ENCODE measurements at places on chromosomes 5 and 9.

DNA sequence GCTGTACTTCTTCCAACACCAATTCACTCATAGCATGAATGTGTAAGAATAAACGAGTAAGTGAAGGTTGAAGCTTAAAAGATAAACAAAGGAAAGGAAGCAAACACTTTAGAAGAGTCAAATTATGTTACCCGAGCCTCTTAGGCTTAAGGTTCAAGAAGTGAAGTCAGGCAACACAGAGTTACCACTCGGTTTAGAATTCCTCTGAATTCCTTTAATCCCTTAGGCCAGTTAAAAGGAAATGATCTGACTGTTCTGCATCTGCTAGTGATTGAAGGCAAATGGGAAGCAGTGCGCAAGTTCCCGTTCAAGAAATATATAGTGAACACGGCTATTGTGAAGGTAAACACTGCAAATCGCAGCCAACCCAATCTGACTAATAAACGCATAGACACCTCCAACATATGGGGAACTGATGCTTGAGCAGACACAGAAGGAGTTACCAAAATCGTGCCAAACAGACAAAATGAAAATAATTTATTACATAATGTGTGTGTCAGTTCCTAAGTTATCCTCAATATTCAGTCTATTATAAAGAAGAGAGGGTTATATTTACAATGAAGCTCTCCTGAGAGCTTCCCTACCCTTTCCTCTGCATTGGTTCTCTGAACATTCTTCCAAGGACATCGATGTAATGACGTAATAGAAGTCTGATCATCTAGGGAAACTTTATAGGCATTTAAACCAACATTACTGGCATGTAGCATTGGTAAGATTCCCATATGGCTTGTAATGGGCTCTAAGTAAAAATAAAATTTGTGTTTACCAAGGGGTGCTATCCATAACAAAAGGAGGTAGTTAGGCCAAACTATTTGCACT is 837.1 kb upstream of the ZNF608 start:
- no peak for DNase-seq

GRCh38 chr5:149166128-149166527 is 24.8 kb downstream of the ABLIM3 start:
- DNase-seq = no peak

GRCh38 chr5:78661691-78662090 is 13.1 kb upstream of the LHFPL2 start:
- no peak for DNase-seq

- peak; percentile 91 for DNase-seq
Observed at GRCh38 chr5:43007911-43008362, 32.2 kb downstream of the ANXA2R start.

DNA sequence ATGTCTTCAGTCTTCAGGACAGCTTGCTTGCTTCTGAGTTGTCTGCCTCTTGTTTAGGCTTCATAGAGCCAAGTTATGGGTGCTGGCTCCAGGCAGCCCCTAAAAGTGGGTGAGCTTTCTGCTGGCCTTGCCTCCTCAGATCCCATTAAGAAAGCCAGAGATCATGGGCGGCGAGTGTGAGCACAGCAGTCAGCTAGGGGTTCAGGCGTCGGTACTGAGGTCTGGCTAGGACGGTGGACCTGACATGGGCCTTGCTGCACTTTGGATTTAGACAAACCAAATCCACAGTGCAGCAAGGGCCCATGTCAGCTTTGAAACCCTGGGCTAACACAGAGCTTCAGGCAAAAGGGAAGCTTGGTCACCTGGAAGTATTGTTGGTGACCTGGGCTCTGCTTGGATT is 17.6 kb downstream of the PSAT1 start:
- DNase-seq = no peak

GRCh38 chr5:125409234-125409860 is 662.9 kb upstream of the ZNF608 start:
- no peak for DNase-seq

GRCh38 chr5:96952118-96952750 is 16.4 kb downstream of the LNPEP start:
- no peak for DNase-seq

- DNase-seq = no peak
Observed at GRCh38 chr9:133572821-133573361, 36.3 kb downstream of the FAM163B start.

DNA sequence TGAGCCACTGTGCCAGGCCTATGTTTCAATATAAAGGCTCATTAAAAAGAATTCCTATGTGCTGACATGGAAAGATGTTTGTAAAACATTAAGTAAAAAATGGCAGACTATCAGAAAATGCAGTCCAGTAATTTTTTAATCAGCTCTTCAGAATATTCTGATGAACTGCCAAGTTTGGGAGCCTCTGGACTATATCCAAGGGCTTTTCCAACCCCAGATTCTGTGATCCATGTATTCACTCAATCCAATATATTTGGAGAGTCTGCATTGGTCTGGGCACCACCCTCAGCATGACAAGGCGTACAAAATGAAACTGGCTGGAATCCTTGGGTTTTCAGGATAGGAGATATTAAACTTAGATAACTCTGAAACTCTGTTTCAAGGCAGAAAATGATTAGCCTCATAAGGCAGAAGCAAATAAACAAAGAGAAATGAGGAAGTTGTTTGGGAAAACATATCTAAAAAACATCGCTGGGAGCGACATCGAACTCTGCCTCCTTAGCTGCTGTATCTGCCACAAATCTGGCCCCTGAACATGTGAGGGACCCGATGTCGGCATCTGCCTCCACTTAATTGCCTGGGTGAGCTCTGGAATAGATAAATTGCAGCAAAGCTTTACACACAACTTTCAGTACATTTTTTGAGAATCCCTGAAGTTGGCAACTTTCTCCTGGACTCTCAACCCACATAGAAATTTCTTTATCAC is 14.4 kb downstream of the PDE6A start:
- DNase-seq = no peak

Measured in activated CD4-positive, alpha-beta T cell treated with anti-CD3 and anti-CD28 coated beads, Interleukin-2, Interleukin-6, amounts not matched to agents 100 ng/mL and 50 ng/mL, durations not matched to agents 16 hours and 8 hours (primary cell).